ENCODE measurements at places on chromosomes 2 and 18.

DNA sequence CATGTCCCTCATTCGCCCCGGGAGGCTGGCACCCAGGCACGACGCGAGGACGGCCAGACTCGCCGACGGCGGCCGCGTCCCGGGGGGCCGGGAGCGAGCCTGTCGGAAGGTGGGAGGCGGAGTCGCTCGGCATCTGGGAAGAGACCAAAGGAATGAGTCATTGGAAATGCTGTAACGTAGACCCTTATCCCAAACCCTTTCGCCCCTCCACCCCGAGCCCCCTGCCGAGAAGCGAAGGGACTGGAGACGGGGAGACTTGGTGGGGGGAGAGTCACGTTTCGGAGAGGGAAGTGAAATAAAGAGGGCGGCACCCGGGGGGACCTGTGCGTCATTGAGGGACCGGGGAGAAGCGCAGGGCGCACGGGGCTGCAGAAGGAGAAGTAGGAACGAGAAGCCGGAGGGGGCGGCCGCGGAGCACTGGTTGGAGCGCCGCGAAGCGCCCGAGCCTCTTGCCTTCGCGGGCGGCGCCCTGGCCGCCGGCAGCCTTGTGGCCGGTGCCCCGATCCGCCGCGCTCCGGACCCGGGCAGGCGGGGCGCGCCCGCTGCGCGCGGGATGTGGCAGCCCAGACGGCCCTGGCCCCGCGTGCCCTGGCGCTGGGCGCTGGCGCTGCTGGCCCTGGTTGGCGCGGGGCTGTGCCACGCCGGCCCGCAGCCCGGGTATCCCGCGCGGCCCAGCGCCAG, at the start of gene EMILIN2:
TSS of gene EMILIN2 (plus strand) at position 371 of the 681 bp plus-strand sequence. CDS start at position 554, 183 bp downstream.
- DNase-seq, result peak; percentile 26

DNA sequence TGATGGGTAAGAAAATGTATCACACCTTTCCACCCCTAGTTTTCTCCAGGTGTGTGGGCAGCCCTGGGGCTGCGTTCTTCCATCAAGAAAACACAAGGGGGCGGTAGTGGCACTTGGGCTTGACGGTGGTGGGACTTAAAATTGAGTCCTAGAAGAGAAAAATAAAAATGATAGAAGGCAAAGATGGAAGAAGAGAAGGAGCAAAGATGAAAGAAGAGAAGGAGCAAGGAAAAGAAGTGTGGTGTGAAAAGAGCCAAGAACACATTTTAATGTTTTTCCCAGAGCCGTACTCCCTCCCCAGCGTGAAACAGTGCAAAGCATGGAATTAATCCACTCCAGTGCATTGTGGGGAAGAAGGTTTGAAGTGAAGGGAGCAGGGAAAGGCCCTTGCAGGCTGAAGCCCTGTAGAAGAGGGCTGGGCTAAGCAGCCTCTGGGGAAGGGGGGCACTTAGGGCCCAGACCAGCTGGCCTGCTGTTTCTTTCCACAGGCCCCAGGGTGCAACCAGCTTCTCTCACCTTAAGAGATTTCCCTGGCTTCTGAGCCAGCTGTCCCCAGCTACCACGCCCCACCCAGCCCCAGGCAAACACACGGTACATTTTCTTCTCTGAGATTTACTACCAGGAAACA, 256.8 kb downstream of the RNF152 start:
- DNase-seq, result peak; percentile 58

DNA sequence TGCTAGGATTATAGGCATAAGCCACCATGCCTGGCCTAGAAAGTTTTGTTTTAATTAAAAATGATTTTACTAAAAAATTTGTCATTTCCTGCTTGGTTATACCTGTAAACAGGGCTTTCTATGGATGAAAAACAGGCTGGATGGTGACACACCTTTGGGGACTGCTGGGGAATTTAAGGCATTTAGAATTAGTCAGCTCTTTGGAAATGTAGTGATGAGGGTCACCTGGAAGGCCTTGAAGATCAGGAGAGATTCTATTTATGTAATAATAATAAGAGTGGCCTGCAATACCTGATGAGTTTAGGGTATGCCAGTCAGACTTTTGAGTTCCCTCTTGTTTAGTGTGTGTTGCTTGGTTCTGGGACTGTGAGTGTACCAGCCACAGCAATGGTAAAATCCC, 51.1 kb downstream of the RALBP1 start:
- peak; percentile 59 for DNase-seq

DNA sequence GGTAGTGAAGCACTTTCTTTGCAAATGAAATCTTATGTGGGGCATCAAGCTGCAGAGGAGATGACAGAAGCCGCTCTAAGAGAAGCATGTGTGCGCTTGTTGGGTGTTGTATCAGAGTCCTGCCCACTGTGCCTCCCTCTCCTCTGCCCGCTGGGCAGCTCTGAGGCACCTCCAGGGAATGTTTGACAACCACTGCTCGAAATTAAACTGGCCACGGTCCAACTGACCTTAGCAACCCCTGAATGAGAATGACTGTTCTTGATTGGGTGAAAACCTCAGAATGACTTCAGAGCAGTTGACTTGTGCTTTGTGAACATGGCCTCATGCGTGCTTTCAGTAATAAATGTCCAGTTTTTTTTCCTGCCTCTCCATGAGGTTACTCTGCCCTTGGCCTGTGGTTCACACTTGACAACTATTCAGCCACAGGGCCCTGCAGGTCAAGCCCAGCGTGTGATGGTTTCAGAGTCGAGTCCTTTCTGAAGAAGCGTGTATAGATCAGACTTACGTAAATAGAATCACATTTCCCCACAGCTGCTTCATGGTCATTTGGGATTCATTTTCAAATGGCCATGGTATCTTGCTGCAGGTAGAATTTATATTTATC, 94.9 kb downstream of the SLC4A3 start:
- DNase-seq, result peak; percentile 97

- DNase-seq, result peak; percentile 64
These were observed 69.9 kb upstream of the HS6ST1 start for GRCh38 chr2:128388499-128388941.

All from epithelial cell of esophagus (primary cell).